GM23338 (cell line): ENCODE measurements at places on chromosomes 5 and 9. TPM values are rescaled to one million over a fixed set of nuclear protein-coding genes. Genes with fewer than 3 reads are reported as not detected.
A peak's percentile ranks its signal among the peaks of the same experiment; 100 is the strongest.

The GDF9 gene
- total RNA-seq: 0.14 and 0.66 TPM in 2 replicates

DNA sequence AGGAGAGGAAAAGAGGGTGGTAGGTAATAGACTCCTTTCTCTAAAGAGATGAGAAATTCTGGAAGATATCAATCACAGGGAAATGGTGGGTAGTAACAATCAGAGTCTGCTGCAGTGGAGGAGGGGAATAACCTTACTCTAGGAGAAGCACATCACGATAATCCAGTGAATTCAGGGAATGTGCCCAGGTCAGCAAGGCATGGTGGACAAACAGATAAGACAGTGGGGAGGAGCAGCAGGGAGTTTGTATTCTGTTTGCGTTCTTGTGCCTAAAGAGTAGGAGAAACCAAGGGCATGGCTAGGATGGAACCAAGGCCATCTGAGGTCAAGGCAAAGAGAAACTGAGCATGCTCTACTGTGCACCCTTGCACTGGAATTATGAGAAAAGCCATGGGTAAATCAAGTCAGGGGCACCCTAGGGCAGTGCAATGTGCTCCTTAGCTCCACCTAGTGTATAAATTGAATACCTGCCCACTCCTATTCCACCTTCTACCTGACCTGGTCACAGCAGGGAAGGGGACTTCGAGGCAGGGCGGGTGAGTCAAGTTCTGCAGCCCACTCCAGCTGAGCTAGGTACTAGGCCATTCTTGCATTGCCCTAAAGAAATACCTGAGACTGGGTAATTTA lies 31.6 kb downstream of the RETREG1 start:
- DNase-seq: peak; percentile 31

- peak; percentile 16 for DNase-seq
Observed at GRCh38 chr5:108763222-108763916, 15.7 kb downstream of the FER start.

The PTPA gene
- 110 and 122 TPM in 2 replicates for total RNA-seq

DNA sequence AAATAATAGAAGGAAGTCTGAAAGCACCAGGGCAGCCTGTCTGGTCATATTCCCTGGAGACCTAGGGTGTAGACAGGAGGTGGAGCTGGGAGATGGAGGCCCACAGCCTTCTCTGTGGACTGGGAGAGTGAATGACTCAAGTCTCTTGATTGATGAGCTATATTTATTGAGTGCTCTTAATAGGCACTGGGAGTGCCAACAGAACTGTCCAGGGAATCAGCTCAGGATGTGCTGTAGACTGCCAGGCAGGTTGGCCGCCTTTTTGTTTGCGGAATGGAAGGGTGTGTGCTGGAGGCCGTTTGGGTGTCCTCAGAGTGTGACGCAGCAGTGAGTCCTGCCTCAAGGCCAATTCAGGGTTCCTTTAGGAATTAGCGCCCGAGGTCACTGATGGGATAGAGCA lies 33.4 kb upstream of the POMT1 start:
- no peak for DNase-seq

The SLC6A7 gene
- total RNA-seq: not detected in 2 replicates

- no peak for DNase-seq
Observed at GRCh38 chr9:87630266-87630665, 95.7 kb upstream of the CTSL start.

The FOXD4 gene
- 0.31 TPM in 1 of 2 replicates, not detected in the other for total RNA-seq

DNA sequence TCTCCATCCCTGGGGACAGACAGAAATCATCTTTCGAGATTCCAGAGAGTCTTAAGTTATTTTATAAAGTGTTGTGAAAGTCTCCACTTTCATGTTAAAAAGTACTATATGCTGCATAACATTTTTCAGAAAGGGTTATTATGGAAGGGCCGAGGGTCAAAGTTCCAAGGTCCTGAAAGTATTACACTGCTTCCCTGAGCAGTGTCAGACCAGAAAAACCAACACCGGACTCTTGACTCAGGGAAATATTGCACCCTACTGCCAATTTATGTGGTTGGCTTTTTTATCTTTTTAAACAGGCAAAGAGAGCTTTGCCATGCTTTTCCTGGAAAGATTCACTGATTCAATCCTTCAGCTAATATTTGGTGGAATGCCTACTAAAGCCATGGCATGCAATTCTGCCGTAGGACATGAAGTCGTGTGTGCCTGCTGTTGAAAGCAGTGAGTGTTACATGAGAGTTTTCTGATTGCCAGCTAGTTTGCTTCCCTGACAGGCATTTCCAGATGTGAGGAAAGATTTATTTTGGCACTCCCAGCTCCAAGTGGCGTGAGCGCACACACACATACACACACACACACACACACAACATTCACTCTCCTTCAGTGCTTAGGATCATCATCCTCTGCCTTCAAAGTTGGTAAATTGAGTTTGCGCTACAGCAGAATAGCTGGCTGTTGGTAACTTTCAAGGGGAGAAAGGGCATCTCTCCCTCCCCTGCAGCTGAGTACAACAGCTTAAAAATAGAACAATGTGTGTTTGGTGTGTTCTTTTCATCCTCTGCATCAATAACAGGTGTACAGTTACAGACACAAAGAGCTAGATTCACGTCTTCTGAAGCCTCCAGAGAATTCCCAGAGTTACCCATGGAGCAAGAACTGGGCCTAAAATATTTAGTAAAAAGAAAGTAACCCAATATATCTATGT lies 45.6 kb downstream of the SLC1A3 start:
- DNase-seq: no peak

GRCh38 chr9:105621001-105621400 lies 41.3 kb upstream of the TAL2 start:
- DNase-seq: no peak

DNA sequence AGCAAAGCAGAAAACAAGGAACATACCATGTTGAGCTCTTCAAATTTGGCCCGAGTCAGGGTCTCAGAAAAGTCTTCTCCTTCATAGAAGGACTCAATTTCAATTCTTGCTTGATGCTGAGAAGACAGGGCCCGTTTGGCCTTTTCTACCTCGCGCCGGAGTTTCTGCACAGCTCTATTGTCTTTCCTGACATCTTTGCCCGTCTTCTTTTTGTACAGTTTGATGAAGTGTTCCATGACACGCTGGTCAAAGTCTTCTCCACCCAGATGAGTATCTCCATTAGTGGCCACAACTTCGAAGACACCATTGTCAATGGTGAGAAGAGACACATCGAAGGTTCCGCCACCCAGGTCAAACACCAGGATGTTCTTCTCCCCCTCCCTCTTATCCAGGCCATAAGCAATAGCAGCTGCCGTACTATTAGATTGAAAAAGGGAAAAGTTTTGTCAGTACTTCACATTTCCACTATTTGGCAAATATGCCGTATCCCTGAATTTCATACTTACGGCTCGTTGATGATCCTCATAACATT lies 2.2 kb downstream of the HSPA5 start:
- DNase-seq: no peak

The SLIT3 gene
- total RNA-seq: 0.59 and 4.3 TPM in 2 replicates

- no peak for DNase-seq
Observed at GRCh38 chr5:131990716-131991115, 20.7 kb downstream of the ACSL6 start.

- DNase-seq: no peak
Observed at GRCh38 chr5:154587123-154588026, 109.3 kb upstream of the HAND1 start.

- DNase-seq: no peak
Observed at GRCh38 chr9:135857843-135858242, 49.5 kb downstream of the CAMSAP1 start.

- DNase-seq: peak; percentile 89
Observed at GRCh38 chr5:80569961-80570786, at the start of gene ANKRD34B. Gene ANKRD34B (minus strand): TSS chr5:80570280. CDS start chr5:80560019, 10,261 bp downstream.

The NOXA1 gene
- 0.59 and 0.62 TPM in 2 replicates for total RNA-seq

GRCh38 chr5:172251419-172251818 lies 32.1 kb downstream of the UBTD2 start:
- no peak for DNase-seq

DNA sequence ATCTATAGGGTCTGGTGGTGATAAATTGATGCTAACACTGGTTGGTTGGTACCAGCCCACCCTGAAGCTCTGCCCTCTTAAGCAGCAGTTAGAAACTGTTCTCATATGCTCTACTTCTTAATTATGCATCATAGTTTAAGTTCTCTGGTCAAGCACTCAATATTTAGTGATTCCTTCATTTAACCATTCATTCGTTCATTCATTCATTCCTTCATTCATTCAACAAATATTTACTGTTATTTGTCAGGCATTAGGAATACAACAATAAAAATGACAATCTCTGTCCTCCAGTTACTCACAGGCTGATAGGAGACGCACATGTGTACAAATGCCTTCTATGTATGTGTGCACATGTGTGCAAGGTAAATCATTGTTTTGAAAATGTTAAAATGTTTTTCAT lies 54.6 kb downstream of the TRIM32 start:
- DNase-seq: no peak

GRCh38 chr9:121372239-121373010 lies 2.4 kb upstream of the STOM start:
- no peak for DNase-seq

The ARHGEF39 gene
- 16.8 and 25.7 TPM in 2 replicates for total RNA-seq

- no peak for DNase-seq
Observed at GRCh38 chr5:99589424-99589823, 660.6 kb upstream of the CHD1 start.

The FOXD4L4 gene
- total RNA-seq: not detected in 2 replicates

The GKAP1 gene
- 3.6 and 4.0 TPM in 2 replicates for total RNA-seq

The TMEM252 gene
- not detected in 2 replicates for total RNA-seq

DNA sequence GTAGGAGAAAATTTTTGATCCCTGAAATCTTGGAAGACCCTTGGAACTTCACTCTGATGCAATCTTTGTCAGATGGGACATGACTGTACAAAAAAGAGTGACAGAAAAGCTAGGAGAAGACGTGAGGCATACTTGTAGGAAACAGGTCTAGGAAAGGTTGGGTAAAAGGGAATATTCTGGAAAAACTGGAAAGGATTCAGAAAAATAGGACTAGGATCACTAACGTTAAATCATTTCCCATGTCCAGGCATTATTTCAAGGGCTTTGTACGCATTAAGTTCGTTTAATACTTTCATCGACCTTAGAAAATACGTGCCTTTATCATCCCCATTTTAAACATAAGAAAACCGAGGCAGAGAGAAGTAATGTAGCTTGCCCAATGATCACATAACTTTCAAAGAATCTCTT lies 2.9 kb downstream of the ALDH1A1 start:
- no peak for DNase-seq

The ARHGEF37 gene
- 0.12 and 0.14 TPM in 2 replicates for total RNA-seq
